ENCODE measurements at places on chromosomes 4 and X.

DNA sequence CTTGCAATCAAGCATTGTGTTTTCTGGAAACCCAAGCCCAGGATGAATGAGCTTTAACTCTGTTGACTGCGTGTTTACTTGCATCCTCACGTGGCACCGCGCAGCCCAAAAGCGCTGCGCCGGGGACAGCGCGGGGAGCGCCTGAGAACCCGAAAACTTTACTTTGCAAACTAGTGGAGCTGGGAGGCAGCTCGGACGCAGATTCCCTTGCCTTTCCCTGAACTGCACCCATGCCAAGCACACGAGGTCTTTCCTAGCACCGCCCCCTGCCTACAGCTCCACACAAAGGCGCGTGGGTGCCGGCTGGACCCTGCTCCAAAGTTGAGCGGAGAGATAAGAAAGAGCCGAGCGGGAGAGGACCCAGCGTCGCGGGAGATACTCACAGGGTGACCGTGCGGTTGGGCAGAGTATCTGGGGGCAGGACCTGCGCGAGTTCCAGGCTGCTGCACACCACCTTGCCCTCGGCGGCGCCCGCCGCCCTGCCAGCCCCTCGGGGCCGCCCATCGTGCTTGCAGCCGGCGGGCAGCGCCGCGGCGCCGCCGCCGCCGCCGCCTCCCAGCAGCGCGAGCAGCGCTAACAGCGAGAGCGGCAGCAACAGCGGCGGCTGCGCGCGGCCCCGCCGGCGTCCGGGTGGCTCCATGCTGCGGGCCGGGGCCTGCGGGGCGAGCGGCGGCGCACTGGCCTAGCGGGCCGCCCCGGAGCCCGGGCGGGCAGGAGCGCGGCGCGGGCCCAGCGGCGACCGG lies 550 bp downstream of the ADGRA3 start:
- DNase-seq, result no peak

- DNase-seq, result no peak
Measured at GRCh38 chr4:10831727-10832408, 147.3 kb upstream of the CLNK start.

GRCh38 chrX:134287346-134287745 lies 50.4 kb downstream of the CCDC160 start:
- DNase-seq, result no peak

DNA sequence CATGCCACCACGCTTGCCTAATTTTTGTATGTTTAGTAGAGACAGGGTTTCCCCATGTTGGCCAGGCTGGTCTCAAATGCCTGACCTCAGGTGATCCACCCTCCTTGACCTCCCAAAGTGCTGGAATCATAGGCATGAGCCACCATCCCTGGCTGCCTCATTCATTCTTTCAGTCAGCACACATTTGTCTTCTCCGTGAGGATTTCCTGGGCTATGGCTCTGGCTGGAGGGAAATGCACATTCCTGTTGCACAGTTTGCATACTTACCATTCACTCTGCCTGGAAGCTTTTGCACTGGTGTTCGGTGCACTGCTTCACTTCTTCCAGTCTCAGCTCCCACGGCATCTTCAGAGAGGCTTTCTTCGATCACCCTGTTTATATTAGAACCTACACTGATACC lies 267.8 kb downstream of the STIM2 start:
- no peak for DNase-seq

DNA sequence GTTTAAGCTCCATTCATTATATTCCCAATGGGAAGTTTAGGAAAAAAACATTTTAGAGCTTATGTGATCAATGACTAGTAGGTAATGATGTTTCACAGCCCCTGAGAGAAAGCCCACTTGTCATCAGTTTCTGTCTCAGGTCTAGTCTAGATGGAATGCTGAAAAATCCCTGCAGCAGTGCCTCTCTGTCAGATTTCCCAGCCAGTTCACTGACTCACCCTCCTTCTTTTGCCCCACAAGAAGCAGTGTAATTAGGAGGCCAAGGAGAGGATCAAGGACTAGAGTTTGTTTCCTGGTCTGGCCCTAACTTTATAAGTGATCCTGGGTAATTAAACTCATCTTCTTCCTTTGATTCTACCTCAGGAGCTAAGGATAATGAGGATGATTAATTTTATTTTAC lies 118.7 kb upstream of the ANXA3 start:
- DNase-seq, result no peak

- no peak for DNase-seq
Measured at GRCh38 chr4:107993969-107994368, 4.3 kb downstream of the HADH start.

GRCh38 chrX:136220951-136221350 lies 30.2 kb downstream of the MAP7D3 start:
- no peak for DNase-seq

DNA sequence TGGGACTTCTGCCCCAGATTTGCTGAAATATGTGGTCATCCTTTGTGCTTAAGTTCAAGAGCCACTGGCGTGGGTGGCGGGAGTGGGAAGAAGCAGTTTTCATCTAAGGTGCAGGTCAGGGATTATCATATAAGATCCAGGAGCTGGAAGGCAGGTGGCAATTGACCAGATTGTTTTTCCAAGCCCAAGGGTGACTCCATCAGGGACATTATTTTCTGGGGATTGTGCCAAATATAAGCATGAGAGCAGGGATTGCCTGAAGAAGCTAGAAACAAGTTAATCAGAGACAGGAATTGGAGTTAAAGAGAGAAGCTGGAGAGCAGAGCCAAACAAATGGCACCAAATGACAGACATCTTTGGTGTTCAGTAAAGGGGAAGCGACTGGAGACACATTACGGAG lies 19.4 kb upstream of the SEL1L3 start:
- DNase-seq, result no peak

- DNase-seq, result no peak
Measured at GRCh38 chr4:18635531-18635930, 614.0 kb upstream of the LCORL start.

DNA sequence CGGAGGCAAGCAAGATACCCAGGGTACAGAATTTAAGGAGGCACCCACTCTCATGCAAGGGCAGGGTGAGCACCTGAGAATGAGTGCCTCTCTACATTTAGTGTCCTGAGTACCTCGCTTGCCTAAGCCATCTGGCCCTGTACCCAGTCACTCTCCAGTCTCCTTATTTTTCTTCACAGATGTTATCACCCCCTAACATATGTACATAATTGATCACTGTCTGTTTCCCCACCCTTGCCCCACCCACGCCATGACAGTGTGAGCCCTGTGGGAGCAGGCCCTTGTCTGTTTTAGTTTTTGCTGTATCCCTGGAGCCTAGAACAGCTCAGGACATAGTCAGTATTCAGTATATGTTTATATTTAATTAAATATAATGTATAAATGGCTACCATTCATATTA lies 113.6 kb downstream of the SPRY1 start:
- no peak for DNase-seq

DNA sequence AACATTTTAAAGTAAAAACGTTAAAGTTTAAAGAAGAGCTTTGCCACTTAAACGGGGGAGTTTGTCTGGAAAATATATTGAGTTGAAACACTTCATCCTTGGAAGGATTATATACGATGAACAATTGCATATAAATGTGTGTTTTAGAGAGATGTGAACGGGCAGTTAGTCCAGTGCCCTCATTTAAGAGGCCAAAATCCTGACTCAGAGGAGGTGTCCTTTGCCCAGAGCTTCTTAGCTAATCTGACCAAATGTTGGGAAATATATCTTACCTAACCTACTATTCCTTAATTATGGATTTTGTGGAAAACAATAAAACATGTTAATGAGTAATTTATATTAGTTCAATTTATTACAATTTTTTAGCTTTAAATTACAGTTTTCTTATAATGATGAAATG lies 327.2 kb upstream of the DIPK2B start:
- DNase-seq, result no peak

DNA sequence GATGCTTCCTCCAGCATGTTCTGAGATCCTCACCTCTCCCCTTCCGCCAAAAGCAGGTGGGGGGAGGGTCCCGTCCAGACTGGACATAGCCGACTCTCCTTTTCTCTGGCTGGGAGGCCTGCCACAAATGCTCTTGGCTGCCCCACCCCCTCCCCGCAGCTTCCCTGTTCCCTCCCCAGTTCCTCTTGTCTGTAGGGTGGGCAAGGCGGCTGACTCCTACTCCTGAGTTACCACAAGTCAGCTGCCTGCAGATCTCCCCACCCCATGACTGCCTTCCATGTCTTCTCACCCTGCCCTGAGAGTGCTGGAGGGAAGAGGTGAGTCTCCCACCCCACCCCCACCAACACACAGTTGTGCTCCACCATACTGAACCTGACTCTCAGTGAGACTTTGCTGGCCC lies 2.9 kb downstream of the ATP6AP1 start:
- DNase-seq, result no peak

GRCh38 chr4:113700602-113701150 lies 60.9 kb downstream of the CAMK2D start:
- DNase-seq, result no peak

GRCh38 chr4:52554612-52555355 lies 104.3 kb downstream of the USP46 start:
- no peak for DNase-seq

DNA sequence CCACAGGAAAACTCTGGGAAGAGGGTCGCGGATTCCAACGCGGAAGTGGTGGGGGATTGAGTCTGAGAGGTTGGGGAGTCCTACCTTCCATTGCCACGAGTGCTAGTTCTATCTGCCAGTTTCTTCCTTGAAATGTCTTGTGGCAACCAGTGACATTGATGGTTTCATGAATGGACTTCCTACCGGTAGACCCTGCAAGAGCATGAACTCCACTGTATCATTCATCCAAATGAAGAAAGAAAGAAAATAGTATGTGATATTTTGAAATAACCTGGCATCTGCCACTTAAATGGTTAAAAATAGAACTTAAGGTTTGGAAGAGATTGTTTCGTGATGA lies 1.1 kb upstream of the SLC10A7 start:
- DNase-seq, result no peak

- no peak for DNase-seq
Measured at GRCh38 chr4:57073559-57073958, 36.6 kb downstream of the IGFBP7 start.

DNA sequence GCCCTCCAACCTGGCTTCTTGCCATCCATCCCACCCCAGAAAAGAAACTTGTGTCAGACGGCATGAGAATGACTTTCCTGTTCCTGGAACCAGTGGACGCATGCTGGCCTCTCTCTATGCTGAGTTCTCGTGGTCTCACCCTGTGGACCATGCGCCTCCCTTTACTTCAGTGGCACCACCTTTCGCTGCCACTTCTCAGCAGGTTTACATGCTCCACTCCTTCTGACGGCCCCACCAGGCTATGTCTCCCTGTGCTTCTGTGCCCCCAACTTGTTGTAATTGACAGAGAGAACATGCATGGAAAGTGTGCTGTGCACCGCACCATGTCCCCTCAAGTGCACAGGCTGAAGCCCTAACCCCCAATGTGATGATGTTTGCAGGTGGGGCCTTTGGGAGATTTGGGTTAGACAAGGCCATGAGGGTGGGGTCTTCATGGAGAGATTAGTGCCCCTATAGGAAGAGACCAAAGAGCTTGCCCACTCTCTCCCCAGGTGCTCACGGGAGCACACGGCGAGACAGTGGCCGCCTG lies 3.1 kb upstream of the PPP2R2C start:
- DNase-seq, result no peak

DNA sequence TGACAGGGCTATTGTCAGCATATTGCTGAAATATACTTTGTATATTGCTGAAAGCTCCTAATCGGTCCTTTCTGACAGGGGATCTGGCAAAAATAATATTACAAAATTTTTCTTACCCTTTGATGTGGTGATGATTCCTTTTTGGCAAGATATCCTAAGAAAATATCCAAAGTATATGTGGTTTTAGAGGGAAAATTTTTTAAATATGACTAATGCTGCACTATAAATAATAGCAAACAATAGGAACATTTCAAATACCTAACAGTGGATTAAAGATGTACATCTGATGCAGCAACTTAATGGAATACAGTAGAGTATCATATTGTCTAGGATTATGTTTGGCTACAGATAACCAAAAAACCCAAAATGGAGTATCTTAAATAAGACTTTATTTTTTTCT lies 49.6 kb downstream of the RRAGB start:
- DNase-seq, result no peak

DNA sequence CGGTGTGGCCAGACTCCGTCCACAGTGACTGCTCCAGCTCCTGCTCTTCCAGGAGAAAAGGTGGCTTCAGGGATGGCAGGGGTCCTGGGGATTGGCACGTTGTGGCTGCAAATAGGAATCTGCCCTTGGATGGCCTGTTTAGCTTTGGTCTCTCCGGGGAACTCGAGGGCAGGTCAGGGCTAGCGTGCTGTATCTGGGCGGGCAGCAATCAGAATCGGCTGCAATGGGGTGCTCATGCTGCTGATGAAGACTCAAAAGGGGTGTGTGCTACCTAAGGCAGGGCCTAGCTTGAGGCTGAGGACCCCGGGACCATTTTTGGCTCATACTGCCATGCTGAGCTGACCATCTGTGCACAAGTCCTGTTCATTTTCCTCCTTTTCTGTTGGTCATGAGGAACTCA lies 51.3 kb downstream of the RGS12 start:
- no peak for DNase-seq

GRCh38 chr4:15521442-15522039 lies 51.9 kb downstream of the CC2D2A start:
- no peak for DNase-seq

DNA sequence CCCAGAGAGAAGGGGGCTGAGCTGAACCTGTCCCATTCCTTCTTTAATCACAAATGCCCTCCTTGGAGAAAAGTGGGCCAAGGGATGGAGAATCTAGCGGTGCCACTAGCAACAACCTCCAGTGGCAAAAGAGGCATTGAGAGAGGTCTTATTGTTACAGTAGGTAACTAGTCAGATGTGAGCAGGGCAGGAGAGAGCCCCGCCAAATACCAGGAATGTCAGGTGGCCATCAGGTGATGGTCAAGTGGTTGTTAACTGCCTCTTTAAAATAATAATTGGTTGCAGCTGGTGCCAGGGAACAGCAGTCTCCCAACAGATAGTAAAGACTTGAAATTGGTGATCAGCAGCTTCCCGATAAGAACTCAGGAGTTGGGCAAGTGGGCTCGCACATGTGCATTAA lies 116.1 kb downstream of the EVC2 start:
- DNase-seq, result no peak

- DNase-seq, result no peak
Measured at GRCh38 chrX:154991476-154991875, 31.0 kb downstream of the F8 start.

DNA sequence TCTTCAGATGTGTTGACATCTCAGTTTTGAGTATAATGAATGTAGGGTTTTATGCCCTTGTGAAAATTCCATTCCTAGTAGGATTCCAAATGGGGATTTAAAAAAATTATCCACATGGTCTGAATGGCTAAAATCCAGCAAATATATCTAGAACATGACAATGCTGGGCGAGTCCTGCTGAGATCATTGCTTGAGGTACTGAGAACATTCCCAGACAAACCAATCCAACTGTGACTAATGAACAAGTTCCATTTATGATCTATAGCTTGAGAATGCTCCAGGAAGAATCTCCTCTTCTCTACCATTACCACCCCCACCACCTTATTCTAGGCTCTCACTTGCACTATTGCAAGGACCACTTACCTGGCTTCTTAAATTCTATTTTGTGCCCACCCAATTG lies 77.2 kb upstream of the IL1RAPL2 start:
- DNase-seq, result no peak

DNA sequence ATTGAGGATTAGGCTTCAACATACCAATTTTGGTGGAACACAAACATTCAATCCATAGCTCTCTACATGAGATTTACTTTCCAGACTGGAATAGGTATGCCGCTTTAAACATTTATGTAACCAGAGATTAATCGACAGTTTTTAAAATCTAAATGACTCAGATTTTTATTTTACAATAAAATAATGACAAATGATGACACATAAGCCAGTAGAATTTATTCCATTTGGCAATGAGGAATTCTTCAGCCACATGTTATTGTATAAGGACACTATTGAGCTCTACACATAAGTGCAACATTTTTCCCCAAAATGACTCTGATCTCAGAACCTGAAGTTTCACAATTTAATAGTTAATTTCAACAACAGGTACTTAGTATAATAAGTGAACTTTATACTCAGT lies 227.0 kb upstream of the PRPS2 start:
- DNase-seq, result no peak

Data from stimulated activated CD8-positive, alpha-beta memory T cell treated with anti-CD3 and anti-CD28 coated beads, Interleukin-4, amount 100 ng/mL, for 1 hour (primary cell).